ENCODE measurements at places on chromosomes 13 and 19.

- no peak for DNase-seq
Measured at GRCh38 chr19:6510618-6511017, 8.5 kb upstream of the TUBB4A start.

- no peak for DNase-seq
Measured at GRCh38 chr13:24684600-24684998, 4.4 kb downstream of the ATP12A start.

GRCh38 chr19:12801466-12802266 lies at the start of the genes PRDX2 and THSD8:
Gene PRDX2, minus strand, starts transcription at chr19:12801800. Its CDS starts 539 bp downstream, at chr19:12801261.
Gene THSD8, plus strand, starts transcription at chr19:12802069. Its CDS starts 3 bp downstream, at chr19:12802072.
- no peak for DNase-seq

DNA sequence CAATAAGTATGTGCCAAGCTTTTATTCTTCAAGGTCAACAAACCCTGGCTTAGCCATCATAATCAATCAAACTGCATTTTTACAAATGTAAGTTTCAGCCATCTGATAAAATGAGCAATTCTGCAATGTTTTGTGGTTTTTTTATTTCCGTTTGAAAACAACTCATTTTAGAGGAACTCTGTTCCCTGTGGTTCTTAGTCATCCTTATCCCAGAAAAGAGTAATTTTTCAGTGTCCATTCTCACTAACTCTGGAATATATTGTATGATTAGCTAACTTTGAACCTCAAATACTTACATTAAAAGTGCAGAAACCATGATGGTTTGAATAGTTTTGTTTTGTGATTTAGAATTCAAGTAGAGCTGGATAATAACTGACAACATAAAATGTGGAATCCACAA lies 87.6 kb downstream of the IRS2 start:
- no peak for DNase-seq

GRCh38 chr13:94168783-94169453 lies 310.6 kb downstream of the DCT start:
- DNase-seq: no peak

DNA sequence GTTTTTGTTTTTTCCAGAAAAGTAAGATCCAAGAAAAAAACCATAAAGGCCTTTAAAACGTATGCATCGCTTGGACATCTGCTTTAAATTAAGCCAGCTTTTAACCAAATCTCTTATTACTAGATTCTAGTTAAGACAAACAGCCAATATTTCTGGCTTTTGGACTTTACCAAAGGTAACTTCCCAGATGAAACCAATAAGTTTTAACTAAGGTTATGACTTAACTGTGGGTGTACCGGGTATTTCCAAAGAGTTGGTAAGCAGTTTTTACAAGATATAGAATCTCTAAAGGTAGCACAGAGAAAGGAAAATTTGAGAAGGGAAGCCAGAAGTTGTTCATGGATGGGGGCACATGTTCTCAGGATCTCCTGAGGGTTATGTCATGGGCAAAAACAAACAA lies 34.0 kb downstream of the CEACAM1 start:
- no peak for DNase-seq

DNA sequence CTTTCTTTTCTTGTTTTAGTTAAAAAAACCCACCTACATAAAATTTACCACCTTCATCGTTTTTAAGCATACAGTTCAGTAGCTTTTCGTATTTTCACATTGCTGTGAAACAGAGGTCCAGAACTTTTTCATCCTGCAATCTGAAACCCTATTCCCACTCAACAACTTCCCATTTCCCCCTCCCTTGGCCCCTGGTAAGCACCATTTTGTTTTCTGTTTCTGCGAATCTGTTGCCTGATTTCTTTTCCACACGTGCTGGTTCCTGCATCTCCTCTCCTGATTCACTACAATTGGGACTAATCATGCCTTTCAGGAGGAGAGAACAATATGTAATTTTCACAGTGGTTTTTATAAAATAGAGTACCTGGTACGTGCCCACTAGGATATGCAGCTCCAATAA lies 149.2 kb upstream of the RNF113B start:
- no peak for DNase-seq

GRCh38 chr13:25630329-25630900 lies 258.6 kb downstream of the ATP8A2 start:
- DNase-seq: no peak

- DNase-seq: peak; percentile 23
Measured at GRCh38 chr19:38924388-38924787, 6.2 kb downstream of the SARS2 start.

DNA sequence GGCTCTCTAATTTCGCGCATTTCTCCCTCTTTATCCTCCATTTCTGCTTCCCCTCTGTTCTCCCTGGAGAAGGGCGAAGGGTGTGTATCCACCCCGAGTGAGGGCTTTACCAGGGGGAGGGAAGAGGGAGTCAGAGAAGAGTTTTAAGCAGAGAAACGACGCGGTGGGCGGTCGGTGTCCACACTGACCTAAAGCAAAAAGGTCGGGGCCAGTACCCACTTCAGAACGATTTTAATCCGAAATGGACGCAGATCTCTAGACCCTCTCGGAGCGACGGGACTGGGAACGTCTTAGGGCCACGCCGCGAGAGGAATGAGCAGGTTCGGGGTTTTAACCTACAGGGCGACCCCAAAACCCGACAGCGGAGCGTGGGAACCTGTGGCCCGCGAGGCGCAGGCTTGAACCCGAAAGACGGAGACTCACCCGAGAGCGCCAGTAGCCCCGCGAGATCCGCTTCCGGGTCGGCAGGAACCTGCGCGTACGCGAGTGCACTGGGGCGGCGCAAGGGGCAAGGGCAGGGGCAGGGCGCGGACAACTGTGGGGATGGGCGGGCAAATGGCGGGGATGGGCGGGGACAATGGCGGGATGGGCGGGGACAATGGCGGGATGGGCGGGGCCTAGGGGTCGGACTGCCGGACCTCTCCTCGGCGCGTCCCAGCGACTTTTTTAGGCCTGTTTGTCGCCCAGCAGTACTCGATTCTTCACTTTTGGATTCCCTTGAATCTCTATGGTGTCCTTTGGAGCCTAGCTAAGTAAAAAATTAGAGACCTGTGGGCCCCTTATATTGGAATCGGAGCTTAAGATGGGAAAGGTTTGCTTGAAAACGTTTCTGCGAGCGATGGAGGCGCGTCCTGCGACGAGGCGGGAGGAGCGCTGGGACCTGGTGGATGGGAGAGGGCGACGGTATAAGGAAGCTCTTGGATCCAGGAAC lies at the start of gene ZNF677:
ZNF677 (minus strand) TSS at position 463 of the 931 bp plus-strand sequence. CDS start 3,323 bp downstream, outside the sequence.
- DNase-seq: peak; percentile 65

- no peak for DNase-seq
Measured at GRCh38 chr13:43143591-43143990, 120.2 kb downstream of the DNAJC15 start.

GRCh38 chr13:84542348-84542747 lies 660.1 kb upstream of the SLITRK1 start:
- no peak for DNase-seq

GRCh38 chr13:80551650-80552497 lies 210.9 kb upstream of the SPRY2 start:
- no peak for DNase-seq

DNA sequence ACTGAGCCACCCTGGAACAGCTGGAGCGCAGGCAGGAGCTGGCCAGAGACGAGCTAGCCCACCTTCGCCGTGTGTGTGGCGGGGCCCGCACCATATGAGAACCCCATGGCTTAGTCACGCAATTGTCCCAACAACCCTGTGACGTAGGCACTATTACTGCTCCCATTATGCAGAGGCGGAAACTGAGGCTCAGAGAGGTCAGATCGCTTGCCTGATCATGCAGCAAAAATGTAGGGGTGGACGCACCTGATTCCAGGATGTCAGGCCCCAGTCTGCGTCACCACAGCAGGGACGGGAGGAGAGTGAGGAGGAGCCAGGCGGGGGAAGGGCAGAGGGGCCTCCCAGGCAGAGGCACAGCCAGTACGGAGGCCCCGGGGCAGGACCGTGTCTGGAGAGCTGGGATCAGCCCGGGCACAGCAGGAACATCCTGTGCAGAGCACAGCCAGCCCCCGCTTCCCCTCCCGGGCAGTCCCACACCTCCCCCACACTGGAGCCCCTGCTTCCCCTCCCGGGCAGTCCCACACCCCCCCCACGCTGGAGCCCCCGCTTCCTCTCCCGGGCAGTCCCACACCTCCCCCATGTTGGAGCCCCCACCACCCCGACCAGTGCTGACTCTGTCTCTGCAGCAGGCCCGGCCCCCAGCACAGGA lies 16.7 kb downstream of the PIP5K1C start:
- DNase-seq: no peak

- DNase-seq: no peak
Measured at GRCh38 chr19:5996102-5996501, 18.2 kb upstream of the RANBP3 start.

- no peak for DNase-seq
Measured at GRCh38 chr13:104477261-104477660, 1411.0 kb upstream of the SLC10A2 start.

- no peak for DNase-seq
Measured at GRCh38 chr13:75934889-75935288, 298.8 kb downstream of the LMO7 start.

GRCh38 chr13:35600137-35600536 lies 123.6 kb upstream of the MAB21L1 start:
- DNase-seq: no peak

GRCh38 chr13:30307194-30307970 lies at the start of gene KATNAL1:
Gene KATNAL1, minus strand, starts transcription at chr13:30307551. Its CDS starts 23,774 bp downstream, at chr13:30283777.
- DNase-seq: peak; percentile 57

DNA sequence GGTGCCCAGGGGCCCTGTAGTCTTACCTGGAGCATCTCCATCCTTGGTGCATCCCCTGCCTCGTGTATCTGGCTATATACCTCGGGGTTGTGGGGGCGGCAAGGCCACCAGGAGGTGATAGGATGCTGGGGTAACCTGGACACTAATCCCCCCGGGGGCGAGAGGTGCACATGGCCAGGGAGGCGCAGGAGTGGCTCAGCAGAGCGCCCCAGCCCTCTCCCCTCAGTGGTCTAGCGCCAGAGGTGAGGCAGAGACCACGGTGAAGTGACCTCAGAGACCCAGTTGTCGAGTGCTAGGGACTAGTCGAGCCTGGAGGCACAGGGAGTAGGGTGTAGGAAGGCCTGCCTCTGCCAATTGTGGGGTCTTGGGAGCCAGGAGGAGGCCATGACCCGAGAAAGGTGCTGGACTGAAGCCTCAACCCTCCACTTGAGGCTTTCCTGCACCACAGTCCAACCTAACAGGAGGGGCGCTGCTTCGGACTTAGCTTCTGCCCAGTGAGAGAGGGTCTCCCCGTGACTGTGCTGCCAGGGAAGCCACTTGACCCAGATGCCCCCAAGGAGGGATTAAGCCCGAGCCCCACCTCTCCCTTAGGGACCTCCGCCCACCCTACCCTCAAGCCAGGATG lies at the start of gene LHB:
LHB (minus strand) TSS at position 51 of the 625 bp plus-strand sequence; CDS start at position 41, 10 bp downstream.
- no peak for DNase-seq

DNA sequence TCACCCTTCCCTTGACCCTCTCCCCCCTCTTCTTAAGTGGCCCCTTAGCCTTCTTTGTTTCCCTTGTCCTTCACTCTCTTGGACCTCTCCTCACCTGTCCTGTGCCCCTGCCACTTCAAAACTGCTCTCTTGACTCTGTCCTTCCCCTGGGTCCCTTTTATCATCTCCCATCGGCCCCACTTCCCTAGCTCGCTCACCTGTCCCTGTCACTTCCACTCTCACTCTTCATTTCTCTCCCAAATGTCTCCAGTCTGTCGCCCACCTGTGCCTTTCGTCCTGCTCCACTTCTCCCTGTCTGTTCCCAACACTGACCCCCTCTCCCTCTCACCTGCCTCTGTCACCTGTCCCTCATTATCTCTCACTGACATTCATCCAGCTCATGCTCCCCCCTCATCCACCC lies 699 bp downstream of the IFNL1 start:
- no peak for DNase-seq

- DNase-seq: no peak
Measured at GRCh38 chr13:75764926-75765310, 128.8 kb downstream of the LMO7 start.

- no peak for DNase-seq
Measured at GRCh38 chr19:48295458-48295857, 25.6 kb downstream of the ZNF114 start.

GRCh38 chr13:20721454-20722357 lies 18.2 kb downstream of the IL17D start:
- DNase-seq: no peak

DNA sequence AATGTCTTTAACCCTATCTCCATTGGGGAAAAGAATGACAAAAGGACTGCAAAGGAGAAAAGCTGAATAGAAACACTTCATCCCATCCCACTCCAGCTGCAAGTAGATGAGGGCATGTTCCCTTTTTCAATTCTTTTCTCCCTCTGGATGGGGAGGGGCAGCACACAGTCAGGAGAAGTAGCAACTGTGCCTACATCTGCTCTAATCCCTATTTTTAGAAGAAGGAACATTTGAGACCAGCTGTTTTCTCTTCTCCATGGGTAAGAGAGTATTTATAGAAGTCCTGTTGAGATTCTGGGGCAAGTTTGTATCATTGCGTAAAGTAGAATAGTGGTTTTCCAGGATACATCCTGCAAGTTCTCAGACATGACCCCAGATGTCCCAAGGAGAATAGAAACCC lies 9.3 kb upstream of the GTF3A start:
- no peak for DNase-seq

DNA sequence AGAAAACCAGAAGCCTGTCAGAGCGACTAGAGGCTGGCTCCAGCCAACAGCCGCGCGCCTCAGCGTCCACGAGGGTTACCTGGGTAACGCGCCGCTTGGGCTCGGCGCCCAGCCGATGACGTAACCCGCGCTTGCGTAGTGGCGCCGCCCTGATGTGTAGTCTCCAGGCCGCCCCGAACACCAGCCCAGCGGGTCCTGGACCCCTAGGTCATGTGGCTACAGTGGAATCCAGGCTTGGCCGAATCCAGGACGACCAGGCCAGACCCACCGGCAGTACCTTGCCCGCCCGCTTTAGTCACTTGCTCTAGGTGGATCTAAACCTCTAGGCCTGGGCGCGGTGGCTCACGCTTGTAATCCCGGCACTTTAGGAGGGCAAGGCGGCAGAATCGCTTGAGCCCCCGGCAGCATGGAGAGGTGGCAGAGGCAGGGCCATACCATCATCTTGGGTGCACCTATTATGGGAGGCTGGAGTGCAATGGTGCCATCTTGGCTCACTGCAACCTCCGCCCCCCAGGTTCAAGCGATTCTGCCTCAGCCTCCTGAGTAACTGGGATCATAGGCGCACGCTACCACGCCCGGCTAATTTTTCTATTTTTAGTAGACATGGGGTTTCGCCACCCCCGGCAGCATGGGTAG lies 7.2 kb upstream of the ZNF606 start:
- DNase-seq: no peak

DNA sequence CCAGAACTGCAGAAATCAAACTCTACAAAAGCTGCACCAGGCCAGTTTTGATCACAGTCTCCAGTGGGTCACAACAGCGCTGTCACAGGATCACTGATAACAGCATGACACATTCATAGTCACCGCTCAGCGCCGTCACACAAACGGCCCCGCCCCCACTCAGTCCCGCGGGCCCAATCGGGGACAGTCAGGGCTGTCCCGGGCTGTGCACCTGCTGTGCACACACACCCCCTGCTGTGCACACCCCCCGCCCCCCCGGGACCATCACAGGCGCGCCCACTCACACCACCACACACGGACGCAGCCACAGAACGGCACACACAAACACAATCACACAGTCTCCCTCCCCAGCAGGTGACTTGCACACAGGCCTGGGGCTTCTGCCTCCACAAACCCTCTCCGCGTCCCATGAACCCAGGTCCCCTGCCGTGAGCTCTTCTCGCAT lies 435 bp upstream of the ZNF382 start:
- peak; percentile 69 for DNase-seq

Measured in stimulated activated CD8-positive, alpha-beta memory T cell treated with anti-CD3 and anti-CD28 coated beads, Interleukin-2, amount 100 ng/mL, for 1 hour (primary cell).